ENCODE measurements at places on chromosomes 2 and 18. TPM values are rescaled to one million over a fixed set of nuclear protein-coding genes. Genes with fewer than 3 reads are reported as not detected.

The NAPG gene
- 31.1 TPM for total RNA-seq

The LCT gene
- not detected for total RNA-seq

The NETO1 gene
- not detected for total RNA-seq

- H3K4me1 ChIP-seq: no peaks in the 10 kb centered on the region
- H3K36me3 ChIP-seq: no peaks in the 10 kb centered on the region
- no peak for DNase-seq
- no peak overlapping the region for H3K4me3 ChIP-seq
- no peak overlapping the region for H3K27ac ChIP-seq
Measured at GRCh38 chr18:55654986-55655385, 67.0 kb upstream of the TCF4 start.

DNA sequence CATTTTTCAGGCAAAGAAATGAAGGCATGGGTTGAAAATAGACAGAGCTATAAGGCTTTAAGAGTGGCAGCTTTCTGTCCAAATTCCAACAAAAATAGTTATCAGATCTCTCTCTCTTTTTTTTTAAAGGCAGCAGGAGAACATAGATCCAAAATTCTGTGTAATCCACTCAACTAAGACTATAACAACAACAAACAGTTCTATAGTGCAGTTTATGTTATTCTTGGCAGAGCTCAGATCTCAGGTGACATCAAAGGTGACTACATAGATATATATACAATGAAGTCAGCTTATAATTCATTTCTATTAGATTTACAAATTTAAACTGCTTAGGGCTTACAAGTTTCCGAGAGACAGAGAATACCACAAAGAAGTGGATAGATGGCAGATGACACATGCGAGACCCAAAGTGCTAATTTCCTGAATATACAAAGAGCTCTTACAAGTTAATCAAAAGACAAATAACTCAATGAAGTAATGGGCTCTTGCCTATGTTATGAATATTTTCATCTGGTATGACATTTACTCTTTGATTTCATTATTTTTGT, 223.2 kb downstream of the BCL2 start:
- H3K4me3 ChIP-seq: no peak overlapping the region
- no peak for DNase-seq
- H3K4me1 ChIP-seq: no peaks in the 10 kb centered on the region
- H3K27me3 ChIP-seq: no peaks in the 10 kb centered on the region
- H3K36me3 ChIP-seq: no peaks in the 10 kb centered on the region

GRCh38 chr2:148990968-148991367, 47.5 kb upstream of the LYPD6B start:
- no peak overlapping the region for H3K27ac ChIP-seq
- no peaks in the 10 kb centered on the region for H3K36me3 ChIP-seq
- no peak for DNase-seq
- H3K4me1 ChIP-seq: no peaks in the 10 kb centered on the region

- H3K4me3 ChIP-seq: no peak overlapping the region
- H3K4me1 ChIP-seq: no peaks in the 10 kb centered on the region
- H3K27ac ChIP-seq: no peak overlapping the region
- no peaks in the 10 kb centered on the region for H3K36me3 ChIP-seq
- DNase-seq: no peak
- no peaks in the 10 kb centered on the region for H3K27me3 ChIP-seq
Measured at GRCh38 chr2:169452080-169452479, 27.2 kb upstream of the BBS5 start.

DNA sequence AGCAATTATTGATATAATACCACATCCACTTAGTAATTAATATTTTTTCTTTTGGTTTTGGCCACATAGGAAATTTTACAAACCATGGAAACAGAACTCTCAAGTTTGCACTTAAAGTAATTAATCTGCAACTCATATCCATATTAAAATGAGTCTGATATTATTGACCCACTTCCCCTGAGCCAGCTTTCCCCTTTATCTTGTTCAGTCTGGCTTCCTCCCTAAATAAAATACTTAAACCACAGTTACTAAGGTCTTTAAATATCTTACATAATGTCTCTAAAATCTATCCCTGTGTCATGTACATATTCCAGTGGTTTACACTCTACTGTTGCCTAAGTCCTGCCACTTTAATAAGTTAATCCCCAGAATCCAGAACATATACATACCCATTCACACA, 564.9 kb upstream of the FSHR start:
- no peaks in the 10 kb centered on the region for H3K27me3 ChIP-seq
- no peak for DNase-seq
- H3K27ac ChIP-seq: no peak overlapping the region
- no peak overlapping the region for H3K4me3 ChIP-seq
- no peaks in the 10 kb centered on the region for H3K4me1 ChIP-seq
- no peaks in the 10 kb centered on the region for H3K36me3 ChIP-seq

DNA sequence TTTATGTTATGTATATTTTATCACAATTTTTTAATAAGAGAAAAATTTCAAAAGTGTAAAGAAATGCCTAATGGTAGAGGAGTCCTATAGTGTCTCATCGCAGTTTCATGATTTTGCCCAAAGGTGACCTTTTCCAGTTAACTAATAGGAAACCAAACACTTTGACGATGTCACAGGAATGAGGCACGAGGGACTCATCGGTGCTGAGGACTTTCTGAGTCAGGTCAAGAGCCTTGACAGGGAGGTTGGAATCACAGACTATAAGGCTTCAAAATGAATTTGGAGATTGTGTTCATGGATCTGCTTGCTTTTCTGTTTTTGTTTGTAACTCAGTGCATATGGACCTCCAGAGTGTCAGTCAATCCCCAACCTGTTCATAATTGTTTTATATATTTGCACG, 15.1 kb upstream of the RTTN start:
- DNase-seq: no peak
- no peaks in the 10 kb centered on the region for H3K4me1 ChIP-seq
- H3K27me3 ChIP-seq: no peaks in the 10 kb centered on the region
- no peak overlapping the region for H3K4me3 ChIP-seq
- H3K36me3 ChIP-seq: no peaks in the 10 kb centered on the region

- H3K27me3 ChIP-seq: no peaks in the 10 kb centered on the region
- no peaks in the 10 kb centered on the region for H3K36me3 ChIP-seq
- H3K4me1 ChIP-seq: no peaks in the 10 kb centered on the region
Measured at GRCh38 chr2:57515366-57515765, 531.2 kb upstream of the VRK2 start.

Measured in ascending aorta (tissue), 2 donors.